CD4-positive, alpha-beta T cell treated with Interleukin-1 beta for 1 hour (primary cell): ENCODE measurements at places on chromosomes 12 and 14.

- no peak for DNase-seq
These were observed 539.3 kb upstream of the TBX3 start for GRCh38 chr12:115223322-115223721.

- no peak for DNase-seq
These were observed 5.3 kb downstream of the TMEM253 start for GRCh38 chr14:21106176-21106497.

DNA sequence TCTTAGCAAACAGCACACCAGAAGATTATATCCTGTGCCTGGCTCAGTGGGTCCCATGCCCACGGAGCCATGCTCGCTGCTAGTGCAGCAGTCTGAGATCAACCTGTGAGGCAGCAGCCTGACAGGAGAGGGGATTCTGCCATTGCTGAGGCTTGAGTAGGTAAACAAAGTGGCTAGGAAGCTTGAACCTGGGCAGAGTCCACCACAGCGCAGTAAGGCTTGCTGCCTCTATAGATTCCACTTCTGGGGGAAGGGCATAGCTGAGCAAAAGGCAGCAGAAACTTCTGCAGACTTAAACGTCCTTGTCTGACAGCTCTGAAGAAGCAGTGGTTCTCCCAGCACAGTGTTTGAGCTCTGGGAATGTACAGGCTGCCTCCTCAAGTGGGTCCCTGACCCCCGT, 210.3 kb downstream of the RMST start:
- no peak for DNase-seq

DNA sequence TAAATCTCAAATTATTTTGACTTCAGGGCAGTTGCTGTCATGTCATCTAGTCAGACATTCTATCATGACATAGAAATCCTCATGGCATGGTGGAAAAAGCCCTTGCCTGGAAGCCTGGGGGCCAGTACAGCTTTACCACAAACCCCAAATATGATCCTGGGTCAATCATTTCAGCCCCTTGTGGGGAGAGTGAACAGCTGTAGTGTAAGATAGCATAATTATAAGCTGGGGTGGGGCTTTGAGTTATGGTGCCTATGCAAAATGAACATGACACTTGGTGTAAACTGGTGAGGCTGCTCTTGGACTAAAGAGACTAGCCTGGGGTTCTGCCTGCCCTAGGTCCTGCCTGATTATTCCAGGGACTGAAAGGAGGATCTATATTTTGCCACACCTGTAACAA, 207.7 kb upstream of the DDHD1 start:
- DNase-seq = no peak

DNA sequence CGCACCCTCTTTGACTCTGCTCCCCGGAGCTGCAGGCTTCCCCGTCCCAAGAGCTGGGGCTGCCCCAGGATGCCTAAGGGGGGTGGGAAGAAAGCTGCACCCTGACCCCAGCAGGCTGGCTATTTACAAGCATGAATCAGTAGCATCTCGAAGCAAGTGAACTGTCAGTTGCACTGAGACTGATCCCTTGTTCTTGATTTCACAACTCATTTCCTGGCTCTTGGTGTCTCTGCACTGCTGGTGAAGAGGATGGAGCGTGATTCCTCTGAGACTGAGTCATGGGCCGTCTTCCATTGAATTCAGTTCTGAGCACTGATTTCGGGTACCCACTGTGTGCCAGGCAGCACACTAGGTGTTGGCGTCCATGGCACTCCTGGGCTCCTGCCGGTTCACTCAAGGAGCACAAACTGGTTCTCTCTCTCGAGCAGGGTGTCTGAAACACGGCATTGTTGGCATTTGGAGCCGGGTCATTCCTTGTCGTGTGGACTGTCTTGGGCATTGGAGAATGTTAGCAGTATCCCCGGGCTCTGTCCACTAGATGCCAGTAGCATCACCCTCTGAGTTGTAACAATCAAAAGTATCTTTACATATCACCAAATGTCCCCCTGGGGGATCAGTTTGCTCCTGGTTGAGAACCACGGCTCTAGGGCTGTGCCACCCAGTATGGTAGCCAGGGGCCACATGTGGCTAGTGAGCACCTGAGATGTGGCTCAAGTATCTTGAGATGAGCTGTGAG, 86.9 kb downstream of the RIN3 start:
- no peak for DNase-seq

DNA sequence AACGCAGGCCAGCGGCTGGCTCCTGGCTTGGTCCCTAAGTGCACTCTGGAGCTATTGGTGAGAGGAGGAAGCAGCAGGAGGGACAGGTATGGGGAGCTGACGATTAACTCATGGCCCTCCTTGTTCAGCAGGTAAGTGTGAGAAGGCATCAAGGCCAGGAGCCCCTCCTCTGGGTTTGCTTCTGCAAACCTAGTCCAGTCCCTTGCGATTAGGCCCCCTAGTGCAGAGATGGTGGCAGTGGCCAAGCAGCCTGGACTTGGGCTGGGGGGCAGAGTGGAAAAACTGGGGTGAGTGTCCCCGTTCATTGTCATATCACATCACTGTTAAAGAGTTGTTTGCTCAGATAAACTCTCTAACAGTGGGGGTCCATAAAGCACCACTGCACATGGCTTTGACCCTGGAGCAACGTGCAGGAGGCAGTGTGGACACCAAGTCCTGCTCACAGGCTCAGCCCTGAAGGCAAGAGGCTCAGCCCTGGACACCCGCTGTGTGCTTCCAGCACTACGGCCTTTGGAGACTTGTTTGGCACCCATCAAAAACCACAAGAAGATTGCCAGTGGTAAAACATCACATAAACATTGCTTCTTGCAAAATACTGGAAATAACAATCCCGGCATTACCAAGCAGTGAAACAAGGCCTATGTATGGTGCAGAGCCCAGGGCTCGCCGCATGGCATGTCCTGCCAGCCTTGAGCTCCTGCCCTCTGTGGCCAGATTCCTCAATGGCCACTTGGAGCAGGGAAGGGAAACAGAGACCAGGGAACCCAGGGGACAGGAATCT, 184.3 kb upstream of the RTL1 start:
- DNase-seq = no peak

- DNase-seq = no peak
These were observed 22.6 kb downstream of the BCL11B start for GRCh38 chr14:99249389-99249788.

GRCh38 chr12:121578230-121579189, 2.3 kb downstream of the KDM2B start:
- DNase-seq = peak; percentile 13

- DNase-seq = no peak
These were observed 217.0 kb downstream of the SLC25A21 start for GRCh38 chr14:36955376-36955775.

DNA sequence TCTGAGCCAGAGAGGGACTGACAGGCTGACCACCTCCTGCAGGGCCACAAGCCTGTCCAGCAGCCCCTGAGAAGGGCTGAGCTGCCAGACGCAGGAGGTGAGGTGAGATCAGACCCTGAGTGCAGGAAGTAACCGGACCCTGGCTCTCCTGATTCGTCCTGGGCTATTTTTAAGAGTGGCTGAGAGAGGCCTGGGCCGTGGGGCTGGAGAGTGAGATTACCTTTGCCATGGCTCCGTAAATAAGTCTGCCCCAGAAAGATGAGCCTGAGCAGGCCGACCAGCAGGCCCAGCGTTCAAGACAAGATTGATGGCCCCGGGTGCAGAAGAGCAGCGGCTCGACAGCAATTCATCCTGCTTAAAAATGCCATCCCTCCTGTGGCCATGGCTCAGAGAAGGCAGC, 54.2 kb downstream of the SPTB start:
- DNase-seq = no peak

- DNase-seq = no peak
These were observed 19.3 kb upstream of the CDKN3 start for GRCh38 chr14:54377501-54377900.

DNA sequence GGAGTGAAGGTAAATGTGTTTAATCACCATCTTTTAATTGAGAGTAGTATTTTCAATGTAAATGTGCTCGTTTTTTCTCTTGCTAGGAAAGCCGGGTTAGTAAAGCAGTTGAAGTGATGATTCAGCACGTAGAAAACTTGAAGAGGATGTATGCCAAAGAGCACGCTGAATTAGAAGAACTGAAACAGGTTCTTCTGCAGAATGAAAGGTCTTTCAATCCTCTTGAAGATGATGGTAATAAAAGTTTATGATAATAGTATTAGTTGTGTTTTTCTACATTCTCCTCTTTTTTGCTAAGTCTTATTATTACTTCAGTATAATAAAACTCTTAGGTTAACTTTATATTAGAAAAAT, 93.9 kb downstream of the DNAI7 start:
- DNase-seq = no peak
